ENCODE measurements at places on chromosomes 16 and 17.
A peak's percentile ranks its signal among the peaks of the same experiment; 100 is the strongest.

- DNase-seq = no peak
These were observed 219.8 kb downstream of the KATNIP start for GRCh38 chr16:27769561-27770255.

DNA sequence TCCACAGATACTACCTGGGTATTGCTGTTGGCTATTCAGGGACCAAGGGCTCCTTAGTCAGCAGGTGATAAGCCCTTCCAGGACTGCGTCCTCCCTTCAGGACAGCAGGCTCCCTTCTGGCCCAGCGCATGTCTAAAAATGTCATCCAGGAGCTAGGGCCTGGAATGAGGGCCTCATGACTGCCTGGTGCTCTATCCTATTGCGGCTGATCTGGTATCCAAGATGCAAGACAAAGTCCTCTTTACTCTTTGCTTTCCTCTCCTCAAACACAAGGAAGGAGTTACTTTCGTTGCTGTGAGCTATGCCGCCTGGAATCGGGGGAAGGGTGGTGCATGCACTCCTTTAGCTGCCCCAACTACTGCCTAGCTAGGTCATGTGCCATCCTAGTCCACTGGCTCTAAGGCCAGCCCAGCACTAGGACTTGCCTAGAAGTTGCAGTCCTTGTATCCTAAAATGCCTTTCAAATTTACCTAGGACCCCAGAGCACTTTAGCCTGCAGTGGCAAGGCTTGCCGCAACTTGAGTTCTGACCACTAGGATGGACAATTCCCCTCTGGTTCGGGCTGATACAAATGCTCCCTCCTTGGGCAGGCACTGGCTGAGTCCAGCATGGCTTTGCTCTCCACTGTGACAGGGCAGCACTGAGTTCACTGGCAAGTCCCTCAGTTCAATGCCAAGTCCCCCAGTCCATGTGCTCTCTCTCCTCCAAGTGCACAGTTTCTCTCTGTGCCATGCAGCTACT, 10.1 kb upstream of the TMEM219 start:
- no peak for DNase-seq

GRCh38 chr17:48457080-48457836, 27.2 kb upstream of the SKAP1 start:
- peak; percentile 74 for DNase-seq

DNA sequence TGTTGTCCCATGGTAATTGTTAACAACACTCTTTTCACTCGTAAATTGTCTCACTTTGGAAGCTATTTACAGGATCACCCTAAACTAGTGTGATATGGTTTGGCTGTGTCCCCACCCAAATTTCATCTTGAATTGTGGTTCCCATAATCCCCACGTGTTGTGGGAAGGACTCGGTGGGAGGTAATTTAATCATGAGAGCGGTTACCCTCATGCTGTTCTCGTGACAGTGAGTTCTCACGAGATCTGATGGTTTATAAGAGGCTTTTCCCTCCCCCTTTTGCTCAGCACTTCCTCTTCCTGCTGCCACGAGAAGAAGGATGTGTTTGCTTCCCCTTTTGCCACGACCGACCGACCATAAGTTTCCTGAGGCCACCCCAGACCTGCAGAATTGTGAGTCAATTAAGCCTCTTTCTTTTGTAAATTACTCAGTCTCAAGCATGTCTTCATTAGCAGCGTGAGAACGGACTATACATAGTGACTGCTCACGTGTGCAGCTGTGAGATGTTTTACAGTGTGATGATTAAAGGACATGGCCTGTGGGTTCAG, 34.4 kb downstream of the DNAH3 start:
- DNase-seq = no peak

DNA sequence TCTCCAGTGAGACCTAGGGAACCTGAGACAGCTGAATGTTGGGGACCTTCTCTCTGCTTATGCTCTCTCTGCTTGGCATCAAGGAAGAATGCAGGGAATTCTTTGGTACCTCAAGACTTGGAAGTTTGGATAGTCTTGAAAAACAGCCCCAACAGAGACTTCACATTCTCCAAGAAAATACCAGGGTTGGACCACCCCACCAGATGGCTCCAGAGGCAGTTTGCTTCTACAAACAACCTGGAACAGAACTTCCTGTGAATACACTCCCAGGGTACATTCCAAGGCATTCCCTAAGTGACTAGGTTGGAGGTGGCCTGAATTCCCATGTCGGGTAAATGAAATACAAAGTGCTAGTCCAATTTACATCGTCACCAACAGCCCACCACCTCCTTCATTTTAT, 314.4 kb downstream of the PMP22 start:
- no peak for DNase-seq

DNA sequence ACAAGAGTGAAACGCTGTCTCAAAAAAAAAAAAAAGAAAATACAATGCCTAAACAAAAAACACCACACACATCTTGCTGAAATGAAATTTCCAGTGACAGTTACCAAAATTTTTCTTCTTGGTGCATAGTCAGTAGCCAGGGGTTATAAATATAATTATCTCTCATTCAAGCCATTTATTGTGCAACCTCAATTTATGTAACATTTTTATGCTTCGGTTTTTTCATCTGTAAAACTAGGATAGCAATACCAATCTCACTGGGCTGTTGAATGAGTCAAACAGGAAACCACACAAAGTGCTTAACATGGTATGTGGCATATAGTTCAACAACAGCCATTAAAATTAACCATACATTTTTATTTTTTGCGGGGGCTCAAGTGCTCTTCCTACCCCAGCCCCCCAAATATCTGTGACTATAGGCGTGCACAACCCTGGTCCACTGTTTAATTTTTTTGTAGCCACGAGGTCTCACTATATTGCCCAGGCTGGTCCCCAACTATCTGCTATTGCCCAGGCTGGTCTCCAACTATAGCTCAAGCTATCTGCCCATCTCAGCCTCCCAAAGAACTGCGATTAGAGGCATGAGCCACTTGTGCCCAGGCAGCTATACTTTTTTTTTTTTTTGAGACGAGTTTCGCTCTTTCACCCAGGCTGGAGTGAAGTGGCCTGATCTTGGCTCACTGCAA, 2.6 kb downstream of the COG4 start:
- DNase-seq = no peak

- DNase-seq = no peak
These were observed 131.5 kb upstream of the RCVRN start for GRCh38 chr17:10036511-10037061.

DNA sequence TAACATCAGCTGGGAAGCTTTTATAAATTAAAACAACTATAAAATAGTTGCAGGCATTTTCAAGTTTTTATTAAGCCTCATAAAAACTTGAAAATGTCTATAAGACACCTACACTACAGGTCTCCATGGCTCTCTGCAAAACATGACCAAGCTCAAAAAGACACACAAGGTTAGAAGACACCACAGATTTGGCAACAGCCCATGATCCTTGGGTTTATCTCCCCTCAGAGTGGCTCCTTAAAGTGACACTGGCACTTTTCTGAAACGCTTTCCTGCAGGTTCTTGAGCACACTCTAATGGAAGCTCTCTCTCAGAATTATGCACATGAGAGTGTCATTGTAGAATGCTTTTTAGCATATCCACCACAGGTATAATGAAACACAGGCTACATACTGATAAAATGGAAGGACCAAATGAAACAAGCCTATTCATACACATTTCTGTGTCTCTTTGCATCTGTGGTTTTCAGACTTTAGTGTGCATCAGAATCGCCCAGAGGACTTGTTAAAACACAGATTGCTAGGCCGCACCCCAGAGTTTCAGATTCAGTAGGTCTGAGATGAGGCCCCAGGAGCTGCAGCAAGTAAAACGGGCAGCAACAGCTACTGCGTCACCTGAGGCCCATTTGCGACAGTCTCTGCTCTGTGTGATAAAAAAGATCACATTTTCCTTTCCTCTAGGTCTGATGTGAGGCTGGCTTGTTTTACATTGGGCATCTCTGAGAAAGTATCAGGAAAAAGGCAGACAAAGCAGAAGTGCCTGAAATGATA, 75.0 kb upstream of the WSB1 start:
- no peak for DNase-seq

DNA sequence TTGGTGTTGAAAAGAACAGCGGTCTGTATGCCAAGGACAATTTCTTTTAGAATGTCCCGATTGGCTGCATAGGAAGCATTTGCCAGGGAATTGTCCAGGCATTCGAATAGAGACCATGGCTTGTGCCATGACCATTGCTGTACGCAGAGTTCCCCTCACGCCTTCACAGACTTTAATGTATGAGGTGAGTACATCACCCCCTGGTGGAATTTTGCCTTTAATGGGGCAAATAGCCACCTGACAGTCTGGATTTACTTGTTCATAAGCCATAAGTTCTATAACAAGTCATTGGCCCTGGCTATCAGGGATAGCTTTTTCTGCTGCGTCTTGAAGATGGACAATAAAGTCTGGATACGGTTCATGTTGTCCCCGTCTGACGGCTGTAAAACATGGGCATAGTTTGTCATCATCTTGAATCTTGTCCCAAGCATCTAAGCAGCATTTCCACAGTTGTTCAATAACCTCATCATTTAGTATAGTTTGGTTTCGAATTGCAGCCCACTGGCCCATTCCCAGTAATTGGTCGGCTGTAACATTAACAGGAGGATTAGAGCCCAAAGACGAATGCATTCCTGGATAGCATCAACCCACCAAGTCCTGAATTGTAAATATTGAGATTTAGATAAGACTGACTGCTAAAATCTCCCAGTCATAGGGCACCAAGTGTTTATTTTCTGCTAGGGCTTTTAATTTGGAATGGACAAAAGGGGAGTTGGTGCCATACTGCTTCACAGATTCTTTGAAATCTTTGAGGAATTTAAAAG, 67.7 kb upstream of the ARL4D start:
- no peak for DNase-seq

- DNase-seq = no peak
These were observed 114.4 kb downstream of the GRIN2A start for GRCh38 chr16:10067835-10068234.

DNA sequence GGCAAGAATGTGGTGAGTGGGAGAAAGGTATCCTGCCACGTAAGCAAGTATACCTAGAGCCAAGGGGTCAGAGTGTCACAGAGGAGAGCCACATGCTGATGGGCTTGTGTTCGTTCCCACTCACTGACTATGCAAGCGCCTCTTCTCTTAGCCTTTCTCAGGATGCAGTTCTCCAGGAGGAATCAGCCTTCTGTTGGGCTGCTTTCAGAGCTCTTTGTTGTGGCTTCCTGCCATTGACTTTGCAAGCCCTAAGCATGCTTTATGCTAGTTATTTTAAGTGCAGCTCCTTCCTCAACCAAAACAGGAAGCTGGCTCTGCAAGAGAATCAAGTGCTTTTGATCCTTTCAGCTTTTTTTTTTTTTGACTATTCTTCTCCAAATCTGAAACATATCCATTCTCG, 66.6 kb downstream of the SIAH1 start:
- no peak for DNase-seq

GRCh38 chr16:89122322-89122851, 28.7 kb downstream of the ACSF3 start:
- no peak for DNase-seq

GRCh38 chr16:58853854-58854791, 120.0 kb upstream of the GOT2 start:
- no peak for DNase-seq

DNA sequence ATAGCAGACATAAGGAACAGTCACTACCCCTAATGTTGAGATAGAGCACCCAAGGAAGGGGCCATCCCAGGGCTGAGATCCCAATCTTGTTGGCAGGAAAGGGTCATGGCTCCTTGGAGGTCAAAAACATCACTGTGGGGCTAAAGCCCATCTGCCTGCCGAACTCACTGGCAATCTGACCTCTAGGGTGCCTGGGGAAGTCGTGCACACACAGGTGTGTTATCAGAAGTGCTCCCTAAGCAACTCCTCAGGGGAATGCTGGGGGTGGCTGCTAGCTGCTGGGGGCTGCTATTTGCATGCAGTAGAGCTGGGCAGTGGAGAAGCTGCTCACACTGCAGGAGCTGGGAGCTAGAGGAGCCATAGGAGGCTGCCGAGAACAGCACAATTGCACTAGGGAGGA, 47.5 kb upstream of the PHOSPHO1 start:
- DNase-seq = no peak

DNA sequence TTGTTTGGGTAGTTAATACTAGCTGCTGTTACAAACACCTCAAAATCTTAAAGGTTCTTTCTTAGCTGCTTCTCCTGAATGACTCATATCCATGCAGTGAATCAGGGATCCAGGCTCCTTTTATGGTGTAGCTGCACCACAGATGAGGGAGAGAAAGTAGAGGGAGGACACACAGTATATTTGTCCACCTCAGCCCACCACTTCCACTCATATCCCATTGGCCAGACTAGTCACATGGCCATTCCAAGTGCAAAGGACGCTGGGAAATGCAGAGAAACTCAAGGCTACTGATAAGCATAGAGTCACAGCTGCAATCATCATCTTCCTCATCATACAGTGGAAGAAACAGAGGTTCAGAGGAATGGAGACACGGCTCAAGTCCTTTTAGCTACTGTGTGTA, 63.8 kb downstream of the GSG1L start:
- no peak for DNase-seq

- no peak for DNase-seq
These were observed 46.9 kb upstream of the CDC42EP4 start for GRCh38 chr17:73358668-73359067.

GRCh38 chr17:28613931-28614381, at the start of gene RSKR:
Gene RSKR (minus strand): TSS chr17:28614185. CDS start chr17:28614161, 24 bp downstream.
- no peak for DNase-seq

DNA sequence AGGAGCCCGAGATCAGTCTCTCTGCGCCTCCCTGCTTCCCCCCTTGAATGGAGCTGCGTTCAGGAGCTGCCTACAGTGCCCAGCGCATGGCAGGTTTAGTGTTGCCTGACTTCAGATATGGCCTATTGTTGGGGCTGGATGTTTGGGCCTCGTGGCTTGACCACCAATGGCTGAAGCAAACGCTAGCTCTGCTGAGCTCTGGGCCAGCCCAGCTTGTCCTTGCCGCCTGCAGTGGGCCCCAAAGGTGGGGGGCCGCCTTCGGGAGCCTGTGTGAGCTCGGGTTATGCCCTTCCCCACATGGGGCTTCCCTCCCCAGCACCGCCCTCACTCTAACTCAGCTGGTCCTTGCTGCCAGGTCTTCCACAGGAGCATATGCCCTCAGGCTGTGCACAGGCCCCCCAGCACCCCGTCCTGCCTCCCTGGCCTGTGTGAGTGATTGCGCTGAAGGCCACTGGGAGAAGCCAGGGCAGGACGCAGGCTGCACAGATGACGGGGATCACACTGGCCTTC, 2.0 kb upstream of the METTL26 start:
- no peak for DNase-seq

GRCh38 chr17:59783221-59784047, 76.0 kb downstream of the VMP1 start:
- DNase-seq = no peak

- no peak for DNase-seq
These were observed 46.4 kb downstream of the NUP88 start for GRCh38 chr17:5373112-5373511.

Data from hematopoietic multipotent progenitor cell treated with erythropoietin and hydrocortisone succinate and interleukin-3 and kit ligand, for 17 days (in vitro differentiated cells).